ENCODE measurements at places on chromosomes 7 and 10.

- no peak for DNase-seq
- H3K27ac ChIP-seq: no peak overlapping the region
- H3K27me3 ChIP-seq: no peaks in the 10 kb centered on the region
- H3K4me3 ChIP-seq: no peak overlapping the region
- H3K36me3 ChIP-seq: no peaks in the 10 kb centered on the region
Observed at GRCh38 chr10:65611592-65611991, 1314.2 kb upstream of the LRRTM3 start.

DNA sequence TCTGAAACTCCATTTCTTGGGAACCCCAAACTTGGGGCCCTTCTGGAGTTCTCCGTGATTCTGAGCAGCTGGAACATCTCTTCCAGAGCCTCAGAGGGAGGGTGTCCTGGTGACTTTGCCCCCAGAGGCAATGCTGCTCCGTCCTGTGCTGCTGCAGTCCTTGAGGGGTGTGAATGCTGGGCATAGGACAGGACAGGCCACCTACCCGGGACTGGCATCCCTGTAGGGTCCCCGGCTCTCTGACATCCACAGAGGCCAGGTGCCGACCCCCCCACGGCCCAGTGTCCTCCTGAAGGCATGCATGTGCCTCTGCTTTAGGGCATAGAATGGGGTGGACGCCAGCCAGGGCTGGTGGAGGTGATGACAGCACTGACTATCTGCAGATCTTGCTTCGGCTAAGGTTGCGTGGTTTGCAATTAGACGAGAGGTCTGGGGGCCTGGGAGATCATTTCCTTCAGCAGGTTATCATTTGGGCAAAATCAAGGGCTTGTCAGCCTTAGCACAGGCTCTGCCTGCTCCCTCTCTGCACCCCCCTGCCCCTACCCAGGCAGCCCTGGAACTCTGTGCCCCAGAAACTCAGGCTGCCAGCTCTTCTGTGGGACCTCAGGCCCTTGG, 136.9 kb upstream of the GPR26 start:
- H3K4me3 ChIP-seq: no peak overlapping the region
- no peak for DNase-seq
- no peaks in the 10 kb centered on the region for H3K4me1 ChIP-seq
- H3K36me3 ChIP-seq: no peaks in the 10 kb centered on the region

- no peaks in the 10 kb centered on the region for H3K27me3 ChIP-seq
- H3K4me3 ChIP-seq: no peak overlapping the region
- H3K4me1 ChIP-seq: no peaks in the 10 kb centered on the region
- no peak for DNase-seq
- H3K36me3 ChIP-seq: no peaks in the 10 kb centered on the region
- no peak overlapping the region for H3K27ac ChIP-seq
Observed at GRCh38 chr7:97630116-97630515, 101.8 kb upstream of the TAC1 start.

GRCh38 chr10:90319188-90319914, 538.5 kb downstream of the HTR7 start:
- H3K27me3 ChIP-seq: no peaks in the 10 kb centered on the region
- H3K4me1 ChIP-seq: no peaks in the 10 kb centered on the region
- no peak for DNase-seq

DNA sequence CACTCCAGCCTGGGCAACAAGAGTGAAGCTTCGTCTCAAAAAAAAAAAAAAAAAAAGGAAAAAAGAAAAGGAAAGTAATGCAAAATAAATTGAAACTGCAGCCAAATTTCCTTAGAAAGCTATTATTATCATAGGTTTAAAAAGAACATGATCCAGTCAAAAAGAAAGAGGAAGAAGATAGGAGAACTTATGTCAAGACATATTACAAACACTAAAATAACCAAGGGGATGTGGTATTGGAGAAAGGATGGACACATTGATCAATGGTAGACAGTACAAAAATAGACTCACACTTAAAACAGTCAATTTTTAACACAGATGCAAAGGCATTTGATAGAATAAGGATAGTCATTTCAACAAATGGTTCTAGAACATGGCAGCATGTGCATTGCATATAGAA, 27.3 kb upstream of the PFKP start:
- no peaks in the 10 kb centered on the region for H3K36me3 ChIP-seq
- peaks cover 4% of the 10 kb centered on the region for H3K4me1 ChIP-seq
- DNase-seq: no peak
- H3K4me3 ChIP-seq: no peak overlapping the region
- H3K27ac ChIP-seq: no peak overlapping the region
- H3K27me3 ChIP-seq: peaks cover 26% of the 10 kb centered on the region

DNA sequence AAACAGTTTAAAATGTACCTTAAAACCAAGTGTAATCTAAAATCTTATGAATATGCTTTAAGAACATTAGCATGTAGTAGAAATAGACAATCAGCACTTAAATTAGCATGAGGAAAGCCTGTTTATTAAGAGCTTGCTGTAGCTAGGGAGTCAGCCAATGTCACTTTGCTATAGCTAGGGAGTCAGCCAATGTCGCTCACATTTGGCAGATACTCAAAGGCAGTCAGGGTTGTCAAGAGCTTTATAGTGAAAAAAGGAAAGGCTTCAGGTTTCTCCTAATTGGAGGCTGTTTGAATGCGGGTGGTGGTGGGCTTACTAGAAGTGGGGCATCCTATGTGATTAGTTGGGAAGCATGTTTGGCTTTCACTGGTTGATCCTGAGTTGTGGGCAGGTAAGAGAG, 226.2 kb upstream of the DGKB start:
- H3K36me3 ChIP-seq: no peaks in the 10 kb centered on the region
- no peaks in the 10 kb centered on the region for H3K27me3 ChIP-seq
- no peak overlapping the region for H3K27ac ChIP-seq
- H3K4me3 ChIP-seq: no peak overlapping the region
- DNase-seq: no peak

DNA sequence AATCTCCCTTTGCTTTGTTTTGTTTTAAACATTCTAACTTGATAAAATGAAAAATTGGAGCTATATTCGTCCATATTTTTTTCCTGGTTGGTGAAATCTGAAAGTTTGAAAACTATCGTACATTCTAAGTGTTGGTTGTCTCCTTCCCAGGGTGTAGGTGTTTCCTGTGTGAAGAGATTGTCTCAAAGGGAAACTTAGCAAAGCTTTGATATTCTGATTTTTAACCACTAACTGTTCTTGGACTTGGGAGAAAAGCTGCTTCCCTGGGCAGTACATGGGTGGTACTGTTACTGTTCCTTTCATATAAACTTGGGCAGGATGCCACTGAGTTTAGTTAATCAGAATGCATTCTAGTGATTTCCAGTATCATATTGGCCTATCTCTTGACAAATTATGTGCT, 253.5 kb upstream of the LRGUK start:
- no peaks in the 10 kb centered on the region for H3K4me1 ChIP-seq
- no peaks in the 10 kb centered on the region for H3K36me3 ChIP-seq
- H3K4me3 ChIP-seq: no peak overlapping the region
- H3K27me3 ChIP-seq: no peaks in the 10 kb centered on the region
- no peak for DNase-seq

GRCh38 chr10:110074298-110074697, 66.5 kb downstream of the ADD3 start:
- H3K27me3 ChIP-seq: no peaks in the 10 kb centered on the region
- no peak for DNase-seq
- peaks cover 43% of the 10 kb centered on the region for H3K36me3 ChIP-seq
- peaks cover 84% of the 10 kb centered on the region for H3K4me1 ChIP-seq

DNA sequence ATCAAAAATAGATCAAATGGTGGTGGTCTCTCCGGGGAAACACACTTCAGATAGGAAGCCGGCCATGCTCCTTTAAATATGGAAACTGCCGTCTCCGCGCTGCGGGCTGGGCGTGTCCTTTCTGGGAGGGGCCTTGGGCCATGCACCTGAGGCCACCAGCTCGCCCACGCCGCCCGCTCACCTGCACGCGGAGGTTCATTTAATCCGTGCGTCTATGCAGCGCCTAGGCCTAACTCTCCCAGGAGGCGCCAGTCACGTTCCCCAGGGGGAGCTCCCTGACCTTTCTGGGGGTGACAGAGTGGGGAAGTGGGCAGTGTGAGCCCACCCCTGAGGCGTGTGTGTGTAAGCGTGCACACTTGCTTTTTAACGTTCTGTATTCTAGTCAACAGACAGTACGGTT, 64.0 kb downstream of the C10orf143 start:
- DNase-seq: no peak
- H3K4me3 ChIP-seq: no peak overlapping the region
- H3K27ac ChIP-seq: no peak overlapping the region
- no peaks in the 10 kb centered on the region for H3K36me3 ChIP-seq
- H3K27me3 ChIP-seq: peaks cover 14% of the 10 kb centered on the region

DNA sequence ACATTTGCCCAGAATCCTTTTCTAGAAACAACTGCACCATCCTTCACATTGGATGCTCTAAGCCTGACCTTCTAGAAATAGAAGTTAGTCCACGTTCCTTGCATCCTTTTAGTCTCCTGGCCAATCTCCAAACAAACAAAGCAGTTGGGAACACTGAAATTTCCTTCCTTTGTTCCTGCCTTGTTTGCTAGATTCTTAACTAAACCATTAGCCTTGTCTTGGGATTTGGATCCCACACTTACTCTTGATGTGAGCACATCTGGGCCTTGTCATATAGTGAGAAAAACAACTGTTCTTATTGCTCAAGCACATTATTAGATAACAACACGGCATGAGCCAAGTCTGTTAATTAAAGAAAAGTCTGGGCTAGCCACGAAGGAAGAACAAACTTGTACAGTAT, 319.3 kb upstream of the GHITM start:
- no peak overlapping the region for H3K27ac ChIP-seq
- no peaks in the 10 kb centered on the region for H3K27me3 ChIP-seq

DNA sequence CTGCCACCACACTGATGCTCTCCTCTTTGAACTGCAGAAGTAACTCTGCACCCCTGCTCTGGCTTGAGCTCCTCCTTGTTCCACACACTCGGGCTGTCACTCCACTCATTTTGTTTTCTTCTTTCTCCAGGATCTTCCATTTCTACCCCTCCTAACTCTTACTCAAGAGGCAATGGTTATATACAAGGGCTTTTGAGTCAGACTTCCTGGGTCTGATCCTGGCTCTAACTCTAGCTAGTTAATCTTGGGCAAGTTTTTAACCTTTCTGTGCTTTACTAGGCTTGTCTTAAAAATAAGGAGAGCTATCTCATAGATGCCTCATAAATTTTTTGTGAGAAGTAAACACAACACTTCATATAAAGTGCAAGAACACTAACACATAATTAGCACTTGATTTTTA, 45.3 kb upstream of the GNAI1 start:
- no peaks in the 10 kb centered on the region for H3K36me3 ChIP-seq
- no peak overlapping the region for H3K27ac ChIP-seq
- H3K4me3 ChIP-seq: no peak overlapping the region
- H3K4me1 ChIP-seq: no peaks in the 10 kb centered on the region

- no peak overlapping the region for H3K4me3 ChIP-seq
- peak; percentile 37 for DNase-seq
- H3K27me3 ChIP-seq: no peaks in the 10 kb centered on the region
- no peak overlapping the region for H3K27ac ChIP-seq
Observed at GRCh38 chr10:133210398-133211140, 19.4 kb upstream of the UTF1 start.

- no peak overlapping the region for H3K27ac ChIP-seq
- H3K4me1 ChIP-seq: no peaks in the 10 kb centered on the region
- no peaks in the 10 kb centered on the region for H3K27me3 ChIP-seq
- H3K36me3 ChIP-seq: no peaks in the 10 kb centered on the region
Observed at GRCh38 chr7:20403331-20403730, 72.6 kb downstream of the ITGB8 start.

GRCh38 chr10:84237199-84238051, 3.9 kb downstream of the LRIT1 start:
- H3K4me1 ChIP-seq: no peaks in the 10 kb centered on the region
- H3K4me3 ChIP-seq: no peak overlapping the region
- no peak for DNase-seq

- no peaks in the 10 kb centered on the region for H3K4me1 ChIP-seq
- H3K36me3 ChIP-seq: no peaks in the 10 kb centered on the region
- no peak overlapping the region for H3K4me3 ChIP-seq
- DNase-seq: no peak
Observed at GRCh38 chr7:19834566-19834965, 61.1 kb upstream of the TMEM196 start.

- no peak within 1 kb of the TSS for H3K4me3 ChIP-seq
- peaks cover 27% of the 10 kb centered on the region for H3K27me3 ChIP-seq
- H3K27ac ChIP-seq: no peak within 1 kb of the TSS
- no peak for DNase-seq
- H3K36me3 ChIP-seq: no peaks in the 10 kb centered on the region
- no peaks in the 10 kb centered on the region for H3K4me1 ChIP-seq
Observed at GRCh38 chr10:100081075-100082001, at the start of gene CPN1. Gene CPN1, minus strand, starts transcription at chr10:100081869. Its CDS starts 244 bp downstream, at chr10:100081625.

DNA sequence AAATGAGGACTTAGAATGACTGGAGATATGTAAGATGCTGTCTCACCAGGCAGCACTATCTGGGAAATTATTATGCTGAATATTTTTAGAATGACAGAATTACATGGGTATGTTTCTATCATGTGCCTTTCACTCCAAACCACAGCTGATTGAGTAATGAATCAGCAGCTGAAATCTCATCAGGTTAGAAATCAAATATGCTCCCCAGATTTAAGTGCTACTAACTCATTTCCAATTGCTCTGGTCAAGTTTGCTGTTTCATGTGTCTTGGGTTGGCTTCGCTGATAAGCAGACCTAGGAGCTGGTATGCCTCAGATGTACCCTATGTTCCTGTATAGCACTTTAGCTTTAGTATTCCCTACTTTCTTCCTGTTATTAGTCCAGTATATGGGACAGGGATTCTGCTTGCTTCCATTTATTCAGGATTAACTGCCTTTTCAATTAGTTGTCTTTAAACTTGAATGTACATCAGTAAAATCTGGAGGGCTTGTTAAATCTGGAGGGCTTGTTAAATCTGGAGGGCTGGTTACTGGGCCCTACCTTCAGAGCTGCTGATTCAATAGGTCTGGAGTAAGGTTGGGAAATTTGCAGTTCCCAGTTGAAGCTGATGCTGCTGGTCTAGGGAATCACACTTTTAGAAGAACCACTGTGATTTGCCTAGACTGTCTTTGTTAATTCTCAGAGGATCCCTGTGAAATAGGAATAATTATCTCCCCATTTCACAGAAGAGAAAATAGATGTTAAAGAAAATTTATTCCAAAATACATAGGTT, 172.9 kb downstream of the DKK1 start:
- no peaks in the 10 kb centered on the region for H3K27me3 ChIP-seq
- no peak overlapping the region for H3K27ac ChIP-seq

DNA sequence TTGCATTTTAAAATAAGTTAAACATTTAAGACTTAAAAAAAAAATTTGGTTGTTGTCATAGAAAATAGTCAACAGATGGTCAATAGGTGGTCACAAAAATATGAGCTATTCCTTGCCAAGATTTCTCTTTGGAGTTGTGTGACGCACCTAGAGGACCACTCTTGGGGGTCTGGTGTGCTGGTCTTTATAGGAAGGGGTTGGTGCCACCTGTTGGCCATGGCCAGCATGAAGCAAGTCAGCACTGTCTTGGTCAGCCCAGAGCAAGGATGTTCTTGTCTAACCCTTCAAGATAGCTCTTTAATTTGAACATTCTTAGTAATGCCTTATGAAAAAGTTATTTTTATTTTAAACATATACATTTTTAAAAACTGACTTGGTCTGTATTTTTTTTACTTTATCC, 267.9 kb upstream of the CNTNAP2 start:
- DNase-seq: no peak
- no peaks in the 10 kb centered on the region for H3K4me1 ChIP-seq
- no peak overlapping the region for H3K4me3 ChIP-seq

- no peaks in the 10 kb centered on the region for H3K27me3 ChIP-seq
- no peak overlapping the region for H3K27ac ChIP-seq
- no peaks in the 10 kb centered on the region for H3K4me1 ChIP-seq
- DNase-seq: no peak
Observed at GRCh38 chr7:95201727-95202126, 122.6 kb downstream of the PON1 start.

- H3K36me3 ChIP-seq: peaks cover 22% of the 10 kb centered on the region
- no peaks in the 10 kb centered on the region for H3K27me3 ChIP-seq
- no peak for DNase-seq
- no peak overlapping the region for H3K27ac ChIP-seq
- H3K4me3 ChIP-seq: no peak overlapping the region
- H3K4me1 ChIP-seq: peaks cover 24% of the 10 kb centered on the region
Observed at GRCh38 chr7:112933598-112933997, 143.4 kb upstream of the TMEM168 start.

Data from activated naive CD4-positive, alpha-beta T cell treated with anti-CD3 and anti-CD28 coated beads, Interleukin-2, amount 10 ng/mL, durations not matched to agents 7 days and 5 days (primary cell).